ENCODE measurements at places on chromosomes 5 and 9. TPM values are rescaled to one million over a fixed set of nuclear protein-coding genes. Genes with fewer than 3 reads are reported as not detected.

DNA sequence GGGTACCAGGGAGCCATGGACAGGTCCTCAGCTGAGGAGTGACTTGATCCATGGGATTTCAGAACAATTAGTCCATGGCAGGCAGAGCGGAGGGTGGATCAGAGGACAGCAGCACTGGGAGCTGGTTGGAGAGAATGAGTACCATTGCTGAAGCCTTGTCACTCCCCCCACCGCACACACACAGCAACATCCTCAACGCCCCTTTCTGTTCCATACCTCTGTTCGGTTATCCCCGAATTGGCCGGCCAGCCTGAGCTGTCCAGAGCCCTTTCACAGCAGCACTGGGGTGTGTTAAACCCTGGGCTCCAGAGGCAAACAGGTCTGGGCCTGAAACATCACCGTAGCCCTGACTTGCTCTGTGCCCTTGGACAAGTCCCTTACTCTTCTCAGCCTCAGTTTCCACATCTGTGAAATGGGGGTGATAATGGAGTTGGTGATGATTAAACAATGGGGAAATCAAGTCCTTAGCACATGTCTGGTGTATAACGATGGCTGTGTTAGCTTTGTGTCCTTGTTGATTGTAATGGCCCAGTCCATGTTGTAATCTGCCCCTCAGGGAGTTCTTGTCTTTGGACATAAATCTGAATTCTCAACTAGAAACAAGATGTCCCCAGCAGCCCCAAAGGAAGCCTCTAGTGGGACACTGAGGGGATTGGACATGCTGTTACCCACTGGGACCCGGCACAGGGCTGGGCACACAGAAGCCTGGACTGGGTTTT is 16.9 kb downstream of the GSN start:
- H3K27ac ChIP-seq: peak overlapping the region; percentile 96

GRCh38 chr9:123868002-123868401 is 61.9 kb downstream of the DENND1A start:
- no peaks in the 10 kb centered on the region for H3K36me3 ChIP-seq
- no peaks in the 10 kb centered on the region for H3K27me3 ChIP-seq
- H3K27ac ChIP-seq: no peak overlapping the region
- no peak overlapping the region for H3K4me3 ChIP-seq

DNA sequence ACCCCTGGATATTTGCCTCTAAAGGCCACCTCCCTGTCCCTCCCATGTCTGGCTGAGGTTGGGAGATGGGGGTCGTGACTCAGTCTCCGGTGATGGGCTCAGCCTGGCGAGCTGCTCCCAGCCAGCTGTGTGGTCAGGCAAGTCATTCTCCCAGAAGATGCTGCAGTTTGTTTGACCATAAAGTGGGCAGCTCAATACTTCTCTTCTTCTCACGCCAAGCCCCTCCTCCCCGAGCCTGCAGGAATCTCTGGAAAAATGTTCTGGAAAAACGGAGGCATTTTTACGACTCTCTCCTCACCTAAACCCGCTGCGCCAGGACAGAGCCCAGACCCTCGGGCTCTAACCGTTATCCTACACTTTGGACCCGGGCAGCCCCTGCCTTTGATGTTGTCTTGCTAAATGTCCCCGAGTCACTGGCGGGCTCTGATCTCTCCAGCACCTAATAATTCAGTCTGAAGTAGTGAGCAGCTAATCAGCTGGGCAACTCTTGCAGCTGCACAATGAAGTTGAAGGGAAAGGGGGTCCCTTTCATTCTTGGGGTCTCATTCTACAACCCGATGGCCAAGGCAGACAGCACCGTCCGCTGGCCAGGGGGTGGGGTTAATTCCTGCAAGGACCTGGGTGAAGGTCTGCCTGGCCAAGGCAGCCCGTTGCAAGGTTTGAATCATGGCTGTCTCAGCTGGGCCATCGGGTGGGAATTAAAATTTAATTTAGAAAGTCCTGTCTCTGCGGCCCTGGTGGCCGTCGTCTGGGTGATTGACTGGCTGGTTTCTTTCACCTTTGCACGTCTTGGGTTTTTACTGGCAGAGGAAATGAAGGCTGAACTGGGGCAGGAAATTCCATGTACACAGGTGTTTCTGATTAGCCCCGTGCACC is 12.3 kb downstream of the DCANP1 start:
- no peak for DNase-seq
- H3K36me3 ChIP-seq: no peaks in the 10 kb centered on the region
- H3K27ac ChIP-seq: peak overlapping the region; percentile 78
- H3K27me3 ChIP-seq: no peaks in the 10 kb centered on the region
- peaks cover 35% of the 10 kb centered on the region for H3K4me1 ChIP-seq
- no peak overlapping the region for H3K4me3 ChIP-seq

CPLANE1 gene
- total RNA-seq: 12.1 TPM

DNA sequence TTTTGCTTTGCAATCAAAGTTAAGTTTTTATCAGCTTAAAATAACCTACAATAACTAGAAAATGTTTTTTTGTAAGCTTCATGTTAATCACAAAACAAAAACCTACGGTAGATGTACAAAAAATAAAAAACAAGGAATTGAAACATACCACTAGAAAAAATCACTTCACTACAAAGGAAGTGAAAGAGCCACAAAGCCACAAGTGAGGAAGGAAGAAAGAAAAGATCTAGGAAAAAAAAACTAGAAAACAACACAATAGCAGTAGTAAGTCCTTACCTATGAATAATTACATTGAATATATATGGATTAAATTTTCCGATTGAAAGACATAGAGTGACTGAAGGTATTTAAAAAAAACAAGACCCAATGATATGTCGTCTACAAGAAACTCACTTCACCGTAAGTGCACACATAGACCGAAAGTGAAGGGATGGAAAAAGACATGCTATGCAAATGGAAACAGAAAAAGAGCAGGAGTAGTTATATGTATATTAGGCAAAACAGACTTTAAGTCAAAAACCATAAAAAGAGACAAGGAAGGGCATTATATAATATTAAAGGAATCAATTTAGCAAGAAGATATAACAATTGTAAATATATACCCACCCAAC is 13.4 kb upstream of the ZDHHC21 start:
- no peak overlapping the region for H3K4me3 ChIP-seq
- no peaks in the 10 kb centered on the region for H3K27me3 ChIP-seq
- no peak for DNase-seq
- H3K27ac ChIP-seq: no peak overlapping the region
- H3K4me1 ChIP-seq: no peaks in the 10 kb centered on the region

GRCh38 chr9:111974092-111974681 is 77.6 kb downstream of the UGCG start:
- no peaks in the 10 kb centered on the region for H3K27me3 ChIP-seq
- no peak overlapping the region for H3K27ac ChIP-seq
- H3K4me3 ChIP-seq: no peak overlapping the region
- peaks cover 6% of the 10 kb centered on the region for H3K4me1 ChIP-seq
- H3K36me3 ChIP-seq: no peaks in the 10 kb centered on the region
- no peak for DNase-seq

GRCh38 chr9:132441404-132441803 is 31.4 kb downstream of the CFAP77 start:
- no peaks in the 10 kb centered on the region for H3K36me3 ChIP-seq
- no peak for DNase-seq
- no peak overlapping the region for H3K27ac ChIP-seq
- no peak overlapping the region for H3K4me3 ChIP-seq
